EH (cell line): ENCODE measurements at places on chromosomes 11 and 22.
A peak's percentile ranks its signal among the peaks of the same experiment; 100 is the strongest.

GRCh38 chr11:65640483-65641296 lies 2.8 kb downstream of the SIPA1 start:
- no peak for DNase-seq

GRCh38 chr11:19447150-19447566 lies 206.4 kb upstream of the E2F8 start:
- peak; percentile 28 for DNase-seq

- DNase-seq, result no peak
Observed at GRCh38 chr22:21922370-21923162, 30.1 kb downstream of the PPM1F start.

GRCh38 chr11:20387261-20388095 lies at the start of gene PRMT3:
Gene PRMT3, plus strand, starts transcription at chr11:20387716. Its CDS starts 31 bp downstream, at chr11:20387747.
- DNase-seq, result peak; percentile 94

DNA sequence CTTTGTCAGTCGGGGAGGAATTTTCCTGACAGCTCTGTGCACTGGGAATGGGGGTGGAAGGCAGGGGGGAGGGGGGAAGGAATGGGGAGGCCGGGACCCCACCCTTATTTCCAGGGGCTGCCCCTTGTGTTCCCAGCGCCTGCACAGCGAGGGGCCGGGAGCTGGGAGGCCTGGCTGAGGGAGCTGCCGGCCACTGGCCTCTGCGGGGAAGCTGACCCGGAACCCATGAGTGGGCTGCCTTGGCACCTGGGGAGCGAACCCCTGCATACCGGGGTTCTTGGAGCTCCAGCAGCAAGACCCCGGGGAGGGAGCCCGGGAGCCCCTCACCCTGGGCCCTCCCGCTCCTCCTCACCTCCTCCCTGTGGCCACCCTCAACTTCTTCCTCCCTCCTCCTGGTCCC lies 3.5 kb downstream of the H19 start:
- DNase-seq, result no peak

- DNase-seq, result peak; percentile 31
Observed at GRCh38 chr22:19062139-19062942, 59.9 kb downstream of the DGCR2 start.

DNA sequence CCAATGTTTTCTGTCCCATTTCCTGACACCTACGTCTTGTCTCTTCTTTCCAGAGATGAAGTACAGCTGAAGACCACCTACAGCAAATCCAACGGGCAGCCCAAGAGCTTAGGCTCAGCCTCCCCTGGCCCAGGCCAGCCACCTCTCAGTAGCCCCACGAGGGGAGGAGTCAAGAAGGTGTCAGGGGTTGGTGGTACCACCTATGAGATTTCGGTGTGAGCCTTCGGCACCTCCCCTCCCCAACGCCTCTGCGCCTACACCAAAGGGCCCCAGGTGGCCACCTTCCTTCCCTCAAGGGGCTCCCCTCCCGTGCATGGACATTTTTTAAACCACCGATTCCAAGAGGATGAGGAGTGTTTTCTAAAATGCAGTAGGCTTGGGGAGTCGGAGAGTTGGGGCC lies 12.2 kb downstream of the MED19 start:
- no peak for DNase-seq

DNA sequence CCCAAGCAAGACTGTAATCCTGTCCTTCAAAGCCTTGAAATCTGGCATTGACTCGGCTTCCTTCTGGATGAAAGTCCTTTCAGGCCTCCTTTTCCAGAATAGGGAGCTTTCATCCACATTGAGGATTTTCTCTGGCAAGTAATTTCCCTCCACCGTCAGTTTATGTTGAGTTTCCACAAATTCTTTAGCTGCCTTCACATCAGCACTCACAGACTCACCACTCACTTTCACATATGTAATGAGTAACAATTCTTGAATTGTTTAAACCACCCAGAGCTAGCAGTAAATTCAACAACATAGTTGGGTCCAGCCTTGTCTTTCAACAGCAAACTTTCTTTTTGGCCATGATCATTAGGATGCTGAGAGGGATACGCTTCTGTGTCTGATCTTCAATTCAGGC lies 84.3 kb upstream of the PRDM11 start:
- DNase-seq, result peak; percentile 13

DNA sequence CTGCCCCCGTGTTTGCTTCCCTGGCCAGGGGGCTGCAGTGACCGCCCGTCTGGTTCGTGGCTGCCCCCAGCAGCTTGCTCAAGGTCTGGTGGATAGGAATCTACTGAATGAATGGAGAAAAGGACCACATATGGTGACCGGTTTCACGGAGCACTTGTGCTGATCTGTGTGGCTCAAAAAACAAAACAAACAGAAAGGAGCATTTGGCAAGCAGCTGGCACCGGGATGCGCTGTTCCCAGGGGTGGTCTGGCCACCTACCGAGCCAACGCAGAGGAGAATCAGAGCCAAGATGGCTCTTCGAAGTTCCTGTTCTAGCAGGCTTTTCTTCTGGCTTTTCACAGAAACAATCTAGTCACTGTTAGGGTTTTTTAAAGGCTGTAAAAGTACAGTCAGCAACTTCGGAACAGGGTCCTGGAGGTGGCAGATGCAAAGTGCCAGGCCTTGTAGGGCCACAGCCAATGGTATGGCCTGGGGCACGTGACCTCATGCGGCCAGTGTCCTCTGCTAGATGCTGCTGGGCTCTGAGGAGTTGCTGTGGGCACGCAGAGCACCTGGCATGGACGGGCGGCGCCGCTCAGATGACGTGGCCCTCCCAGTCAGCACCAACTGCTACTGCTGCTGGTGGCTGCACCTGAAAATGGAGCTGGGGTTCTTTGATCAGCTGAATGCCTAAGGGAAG lies 27.3 kb upstream of the PACSIN2 start:
- peak; percentile 50 for DNase-seq

DNA sequence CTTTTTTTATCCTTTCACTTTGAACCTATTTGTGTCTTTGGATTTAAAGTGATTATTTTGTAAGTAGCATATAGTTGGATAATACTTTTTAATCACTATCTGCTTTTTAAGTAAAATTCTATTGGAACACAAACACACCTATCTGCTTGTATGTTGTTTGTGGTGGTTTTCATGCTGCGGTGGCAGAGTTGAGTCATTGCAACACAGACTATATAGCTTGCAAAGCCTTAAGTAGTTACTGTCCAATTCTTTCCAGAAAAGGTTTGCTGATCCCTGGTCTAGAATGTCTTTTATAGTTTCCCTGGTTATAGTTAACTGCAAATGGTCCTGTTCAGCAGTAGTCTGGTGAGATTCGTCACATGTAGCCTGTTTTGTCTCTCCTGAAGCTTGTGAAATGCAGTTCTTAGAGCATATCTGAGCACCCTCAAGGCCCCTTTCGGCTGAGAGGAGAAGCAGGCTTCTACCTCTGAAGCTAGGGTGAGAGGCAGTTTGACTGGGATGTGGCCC lies 21.5 kb downstream of the SHANK3 start:
- no peak for DNase-seq

- DNase-seq, result no peak
Observed at GRCh38 chr22:30185549-30185948, 61.0 kb downstream of the LIF start.

DNA sequence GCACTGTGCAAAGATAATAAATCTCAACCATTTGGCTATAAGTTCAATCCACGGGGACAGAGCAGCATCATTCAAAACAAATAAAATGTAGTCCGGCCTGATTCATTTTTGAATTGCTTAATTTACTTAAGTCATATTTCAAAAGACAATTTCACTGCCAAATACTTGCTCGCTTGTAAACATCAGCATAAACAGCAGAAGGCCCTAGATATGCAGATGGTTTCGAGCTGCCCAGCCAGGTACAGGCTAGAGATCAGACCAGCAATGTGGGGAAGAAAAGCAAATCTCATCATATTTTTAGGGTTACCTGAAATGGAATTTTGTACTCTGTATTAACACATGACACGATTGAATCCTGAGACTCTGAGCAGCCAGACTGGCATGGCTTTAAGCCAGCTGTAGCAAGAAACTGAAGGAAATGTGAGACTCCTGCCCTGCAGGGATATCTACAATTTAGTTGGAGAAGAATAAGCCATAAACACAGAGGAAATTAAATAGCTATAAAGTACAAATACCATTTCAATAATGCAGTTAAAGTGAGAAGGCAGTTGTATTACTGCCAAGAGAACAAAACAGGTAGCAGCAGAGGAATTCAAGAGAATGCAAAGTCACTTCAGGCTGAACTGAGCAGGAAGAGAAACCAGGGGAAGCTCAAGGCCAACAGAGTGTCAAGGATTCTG lies 440.3 kb downstream of the ETS1 start:
- no peak for DNase-seq

DNA sequence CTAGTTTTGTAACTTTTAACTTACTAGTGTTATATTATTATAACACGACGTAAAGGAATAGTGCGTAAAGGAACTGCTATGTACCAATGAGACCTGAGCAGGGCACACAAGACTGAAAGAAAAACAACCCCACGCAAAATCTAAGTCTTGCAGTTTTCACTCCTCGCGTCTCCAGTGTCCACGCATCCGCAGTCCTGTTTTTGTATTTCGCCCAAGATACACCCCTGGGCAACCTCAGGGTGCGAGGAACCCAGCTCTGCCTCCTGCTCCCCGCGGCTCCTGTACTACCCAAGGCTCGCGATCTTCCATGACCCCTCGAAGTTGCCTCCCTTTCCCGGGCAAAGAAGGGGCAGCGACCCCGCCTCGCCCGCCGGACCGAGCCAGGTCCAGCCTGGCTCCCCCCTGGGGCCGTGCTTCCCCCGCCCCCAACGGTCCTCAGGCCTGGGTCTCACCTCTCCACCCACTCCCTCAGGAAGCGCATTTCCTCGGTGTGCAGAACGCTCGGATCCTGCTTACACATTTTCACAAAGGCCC lies 393 bp downstream of the ST13 start:
- peak; percentile 35 for DNase-seq

DNA sequence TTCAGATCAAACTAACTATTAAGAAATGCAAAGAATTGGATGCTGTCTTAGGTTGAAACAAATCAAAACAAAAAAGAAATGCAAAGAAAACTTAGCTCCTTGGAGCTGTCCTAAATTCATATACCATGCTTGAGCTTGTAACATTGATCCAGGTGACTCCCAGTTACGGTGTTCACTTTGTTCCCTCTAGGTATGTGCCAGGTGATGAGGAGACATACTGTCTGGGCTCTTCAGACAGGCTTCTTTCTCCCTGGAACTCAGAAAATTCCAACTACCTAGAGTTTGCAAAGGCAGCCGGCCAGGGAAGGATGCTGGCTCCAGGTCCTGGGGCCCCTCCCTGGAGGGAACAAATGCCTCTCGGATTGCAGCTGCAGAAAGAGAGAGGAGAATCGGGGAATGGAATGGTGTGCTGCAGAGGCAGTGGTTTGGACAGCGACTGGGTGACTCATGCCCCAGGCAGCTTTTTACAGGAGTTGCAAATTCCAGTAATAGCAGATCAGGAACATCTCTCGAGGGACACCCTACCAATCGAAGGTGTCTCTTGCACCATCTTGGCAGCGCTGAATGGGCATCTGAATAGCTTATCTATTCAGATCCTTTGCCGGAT lies 12.3 kb upstream of the ASPHD2 start:
- DNase-seq, result peak; percentile 87

DNA sequence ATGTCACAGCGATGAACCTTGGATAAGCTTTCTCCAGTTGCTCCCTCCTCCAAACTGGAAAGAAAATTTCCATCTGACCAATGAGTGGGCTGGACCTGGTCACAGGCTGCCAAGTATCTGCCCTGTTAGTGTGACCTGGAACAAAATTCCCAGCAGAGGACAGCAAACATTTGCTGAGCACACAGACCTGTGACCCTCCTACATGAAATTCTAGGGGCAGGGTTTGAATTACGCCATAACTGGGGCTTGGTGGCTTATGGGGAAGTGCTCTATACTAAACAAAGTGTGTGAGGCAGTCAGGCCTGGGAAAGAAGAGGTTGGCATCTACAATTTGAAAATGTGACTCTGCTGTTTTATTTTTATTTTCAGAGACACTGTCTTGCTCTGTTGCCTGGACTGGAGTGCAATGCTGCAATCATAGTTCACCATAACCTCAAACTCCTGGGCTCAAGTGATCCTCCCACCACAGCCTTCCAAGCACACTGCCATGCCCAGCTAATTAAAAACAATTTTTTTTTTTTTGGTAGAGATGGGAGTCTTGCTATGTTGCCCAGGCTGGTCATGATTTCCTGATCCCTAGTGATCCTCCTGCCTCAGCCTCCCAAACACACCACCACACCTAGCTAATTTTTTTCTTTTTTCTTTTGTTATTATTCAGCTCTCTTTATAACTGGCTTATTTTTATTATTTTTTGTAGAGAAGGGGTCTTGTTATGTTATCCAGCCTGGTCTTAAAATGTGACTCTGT lies 13.6 kb upstream of the XBP1 start:
- no peak for DNase-seq
